GDM1 (cell line): ENCODE measurements at places on chromosomes 11 and 22.

- no peak for DNase-seq
These were observed 20.7 kb upstream of the INCENP start for GRCh38 chr11:62103141-62103540.

GRCh38 chr11:27296497-27296896 lies 66.5 kb downstream of the CCDC34 start:
- DNase-seq = no peak

- DNase-seq = no peak
These were observed 29.0 kb upstream of the API5 start for GRCh38 chr11:43282607-43283440.

DNA sequence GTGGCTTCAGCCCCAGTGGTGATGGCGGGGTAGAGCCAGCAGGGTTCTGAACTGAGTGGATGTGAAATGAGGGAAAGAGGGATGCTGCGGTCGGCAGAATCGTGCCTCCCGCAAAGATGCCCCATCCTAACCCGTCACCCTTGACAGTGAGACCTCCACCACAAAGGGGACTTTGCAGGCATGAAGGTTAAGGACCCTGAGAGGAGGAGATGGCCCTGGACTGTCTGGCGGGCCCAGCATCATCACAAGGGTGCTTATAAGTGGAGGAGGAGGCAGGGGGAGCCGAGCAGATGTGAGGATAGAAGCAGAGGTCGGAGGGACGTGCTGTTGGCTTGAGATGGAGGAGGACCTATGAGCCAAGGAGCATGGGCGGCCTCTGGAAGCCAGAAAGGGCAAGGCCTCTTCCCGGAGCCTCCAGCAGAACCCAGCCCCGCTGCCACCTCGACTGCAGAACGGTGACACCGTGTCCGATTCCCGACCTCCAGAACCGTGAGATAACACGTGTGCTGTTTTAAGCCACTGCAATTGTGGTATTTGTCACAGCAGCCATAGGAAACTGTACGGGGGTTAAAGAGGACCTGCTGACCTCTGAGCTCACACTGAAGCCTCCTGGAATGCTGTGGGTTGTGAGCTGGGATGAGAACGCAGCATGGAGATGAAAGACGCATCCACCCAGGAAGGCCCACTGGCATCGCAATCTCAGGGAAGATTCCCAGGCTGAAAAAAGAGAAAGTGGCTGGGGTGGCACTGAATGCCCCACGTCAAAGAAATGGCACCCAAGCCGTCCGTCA lies 10.9 kb downstream of the LINC01488 start:
- no peak for DNase-seq

DNA sequence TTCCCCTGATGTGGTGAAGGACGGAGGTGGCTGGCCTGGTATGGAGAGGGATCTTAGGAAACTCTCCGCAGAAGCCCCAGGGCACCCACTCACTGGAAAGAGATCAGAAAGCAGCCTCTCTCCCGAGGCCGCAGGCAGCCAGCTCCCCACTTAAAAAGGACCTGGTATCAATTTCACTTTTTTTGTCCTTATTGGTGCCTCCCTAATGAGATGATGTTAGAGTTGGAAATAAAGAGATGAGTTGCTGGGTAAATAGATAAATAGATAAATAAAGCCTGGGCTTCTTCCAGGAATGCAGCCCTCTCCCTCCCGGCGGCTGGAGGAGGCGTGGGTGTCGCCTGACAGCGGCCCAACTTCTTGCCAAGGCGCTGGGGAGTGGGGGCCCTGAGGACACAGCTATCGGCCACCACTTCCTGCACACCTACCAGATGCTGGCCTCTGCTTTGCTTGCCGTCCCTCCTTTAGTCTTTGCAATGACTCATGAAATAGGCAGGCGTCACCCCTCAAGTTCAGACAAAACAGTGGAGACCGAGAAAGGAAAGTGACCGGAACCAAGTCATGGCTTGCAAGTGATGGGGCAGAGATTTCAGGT lies 42.9 kb downstream of the LINC01488 start:
- DNase-seq = no peak

GRCh38 chr11:16895306-16895705 lies 118.9 kb downstream of the PLEKHA7 start:
- no peak for DNase-seq

- no peak for DNase-seq
These were observed 12.4 kb upstream of the PLEKHA7 start for GRCh38 chr11:17026487-17027082.

GRCh38 chr11:46120346-46121300 lies 631 bp downstream of the PHF21A start:
- peak; percentile 49 for DNase-seq

- DNase-seq = no peak
These were observed 76.1 kb downstream of the MED15 start for GRCh38 chr22:20583471-20583922.

DNA sequence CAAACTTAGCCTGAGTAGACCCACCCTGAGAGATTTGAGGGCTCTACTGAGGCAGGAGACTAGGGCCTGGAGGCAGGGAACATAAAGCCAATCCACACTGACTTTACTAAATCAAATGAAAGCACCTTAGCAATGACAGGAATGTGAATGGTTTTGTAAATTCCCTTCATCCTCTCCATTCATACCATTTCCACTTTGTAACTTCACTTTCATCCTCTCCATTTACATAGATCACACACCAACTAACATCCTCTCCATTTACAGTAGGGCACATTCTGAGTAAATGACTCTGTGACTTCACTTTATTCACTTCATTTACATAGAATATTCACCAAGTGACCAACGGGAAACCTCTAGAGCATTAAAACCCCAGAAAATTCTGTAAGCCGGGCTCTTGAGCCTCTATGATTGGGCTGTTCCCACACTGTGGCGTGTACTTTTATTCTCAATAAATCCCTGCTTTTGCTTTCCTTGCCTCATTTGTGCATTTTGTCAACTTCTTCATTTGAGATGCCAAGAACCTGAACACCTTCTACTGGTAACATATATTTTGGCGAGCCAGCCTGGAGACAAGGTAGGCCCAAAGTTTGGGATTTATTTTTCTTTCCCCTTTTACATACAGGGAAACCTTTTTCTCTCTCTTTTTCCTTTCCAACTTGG lies 82.9 kb downstream of the PIWIL4 start:
- DNase-seq = no peak

GRCh38 chr11:117949062-117949461 lies 19.9 kb upstream of the TMPRSS13 start:
- DNase-seq = no peak

DNA sequence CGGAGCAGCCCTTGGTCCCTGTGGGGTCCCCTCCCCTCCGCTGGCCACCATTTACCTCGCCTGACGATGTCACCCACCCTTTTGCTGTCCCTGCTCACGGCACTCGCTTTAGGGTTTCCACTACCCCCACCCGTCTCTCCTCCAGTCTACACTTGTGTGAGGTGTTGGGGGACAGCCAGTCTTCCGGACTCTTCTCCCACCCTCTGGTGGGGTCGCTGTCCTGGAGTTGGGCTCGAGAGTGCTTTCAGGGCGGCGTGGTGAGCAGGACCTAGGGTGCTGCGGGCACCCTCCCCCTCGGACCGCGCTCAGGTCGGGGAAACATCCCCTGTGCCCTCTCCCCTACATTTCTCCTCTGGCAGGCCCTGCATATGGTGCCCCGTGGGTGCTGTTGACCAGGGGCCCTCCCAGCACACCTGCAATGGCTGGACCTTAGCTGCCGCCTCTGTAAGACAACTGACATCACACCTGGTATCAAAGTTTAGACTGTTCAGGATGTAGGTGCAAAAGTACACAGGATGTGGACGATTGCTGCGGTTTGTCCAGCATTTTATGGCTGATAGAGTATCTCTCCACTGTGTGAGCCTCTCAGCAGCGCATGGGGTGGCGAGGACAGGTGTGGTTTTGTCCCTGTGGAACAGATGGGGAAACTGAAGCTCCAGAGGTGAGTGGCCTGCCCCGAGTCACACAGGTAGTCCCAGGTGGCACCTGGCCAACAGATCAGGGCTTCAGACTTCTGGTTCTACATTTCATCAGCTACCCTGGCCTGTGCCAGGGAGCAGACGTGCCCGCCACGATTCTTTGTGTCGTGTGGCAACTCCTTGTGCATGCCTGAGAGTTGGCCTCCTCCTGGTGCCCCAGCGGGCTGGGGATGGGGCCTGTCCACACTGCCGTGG lies 1.2 kb downstream of the GRK2 start:
- no peak for DNase-seq

GRCh38 chr22:39558254-39558727 lies 12.3 kb upstream of the CACNA1I start:
- no peak for DNase-seq

- DNase-seq = no peak
These were observed 11.7 kb downstream of the LRP4 start for GRCh38 chr11:46906609-46907041.

DNA sequence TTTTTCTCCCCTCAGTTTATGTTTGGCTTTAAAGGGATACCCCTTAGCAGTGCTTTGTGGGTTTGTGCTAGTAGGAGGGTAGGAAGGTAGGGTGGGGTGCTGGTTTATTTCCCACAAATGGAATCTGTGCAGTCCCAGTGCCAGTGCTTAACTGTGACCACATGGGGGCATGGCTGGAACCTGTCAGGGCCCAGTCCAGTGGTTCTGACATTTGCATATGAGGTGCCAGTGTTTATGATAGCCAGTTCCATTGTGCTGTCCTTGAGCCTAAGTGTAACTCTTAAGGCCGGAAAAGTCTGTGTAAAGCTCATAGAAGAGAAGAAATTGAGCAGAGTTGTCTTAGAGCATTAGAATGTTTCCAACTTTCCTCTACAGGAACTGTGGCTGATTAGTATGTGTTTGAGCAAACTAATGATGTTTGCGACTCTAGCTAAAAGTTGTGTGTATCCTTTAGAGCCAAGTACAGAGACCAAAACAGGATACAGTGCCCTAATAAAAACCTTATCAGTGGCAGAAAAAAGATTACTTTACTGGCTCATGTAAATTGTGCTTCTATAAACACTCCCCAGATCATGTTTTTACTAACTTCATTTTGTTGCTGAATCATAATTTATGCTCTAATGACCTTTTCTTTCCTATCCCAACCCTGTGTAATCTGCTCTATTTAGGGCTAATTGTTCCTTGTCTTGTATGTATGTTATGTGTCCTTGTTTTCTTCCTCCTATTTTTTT lies 38.1 kb downstream of the DIXDC1 start:
- DNase-seq = no peak

- DNase-seq = no peak
These were observed 5.7 kb upstream of the FLI1 start for GRCh38 chr11:128688031-128688713.

DNA sequence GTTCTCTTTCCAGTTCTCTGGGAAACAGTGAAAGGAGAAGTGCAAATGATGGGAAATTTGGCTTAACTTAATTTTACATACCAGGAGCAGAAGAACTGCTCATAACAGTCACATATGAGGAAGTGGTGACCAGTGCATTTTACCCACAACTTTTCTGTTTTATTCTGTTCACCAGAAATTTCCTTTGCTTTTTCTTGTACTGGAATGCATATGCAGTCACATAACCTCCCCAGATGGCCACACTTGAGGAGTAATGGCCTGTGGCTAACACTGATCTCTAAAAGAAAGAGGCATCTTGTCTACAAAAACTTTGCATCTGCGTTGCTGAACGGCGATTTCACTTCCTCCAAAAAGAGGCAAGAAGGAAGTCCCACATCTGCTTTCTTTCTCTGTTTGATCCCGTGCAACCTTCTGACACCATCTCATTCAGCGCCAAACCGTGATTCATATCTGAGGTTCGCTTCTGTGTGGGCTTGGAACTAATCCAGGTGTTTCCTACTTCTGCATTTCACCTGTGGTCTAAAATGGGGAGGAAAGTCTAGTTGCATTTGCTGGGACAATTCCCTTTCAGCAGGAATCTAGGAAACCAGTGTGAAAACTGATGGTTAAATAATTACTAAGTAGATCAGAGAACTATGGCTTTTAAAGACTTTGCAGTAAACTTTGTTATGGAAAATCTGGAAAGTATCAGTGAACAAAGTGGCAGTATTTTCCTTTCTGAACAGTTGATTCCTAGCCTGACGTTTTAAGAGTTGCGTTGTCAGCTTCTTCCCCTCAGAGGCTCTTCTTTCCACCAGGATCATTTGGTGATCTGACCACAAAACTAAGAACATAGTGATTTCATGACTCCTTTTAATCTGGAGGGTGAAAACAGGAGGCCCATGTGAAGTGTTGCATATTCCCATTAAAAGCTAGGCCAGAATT lies 4.2 kb upstream of the MPEG1 start:
- peak; percentile 53 for DNase-seq

- DNase-seq = no peak
These were observed 11.8 kb downstream of the DGCR8 start for GRCh38 chr22:20091690-20092476.

DNA sequence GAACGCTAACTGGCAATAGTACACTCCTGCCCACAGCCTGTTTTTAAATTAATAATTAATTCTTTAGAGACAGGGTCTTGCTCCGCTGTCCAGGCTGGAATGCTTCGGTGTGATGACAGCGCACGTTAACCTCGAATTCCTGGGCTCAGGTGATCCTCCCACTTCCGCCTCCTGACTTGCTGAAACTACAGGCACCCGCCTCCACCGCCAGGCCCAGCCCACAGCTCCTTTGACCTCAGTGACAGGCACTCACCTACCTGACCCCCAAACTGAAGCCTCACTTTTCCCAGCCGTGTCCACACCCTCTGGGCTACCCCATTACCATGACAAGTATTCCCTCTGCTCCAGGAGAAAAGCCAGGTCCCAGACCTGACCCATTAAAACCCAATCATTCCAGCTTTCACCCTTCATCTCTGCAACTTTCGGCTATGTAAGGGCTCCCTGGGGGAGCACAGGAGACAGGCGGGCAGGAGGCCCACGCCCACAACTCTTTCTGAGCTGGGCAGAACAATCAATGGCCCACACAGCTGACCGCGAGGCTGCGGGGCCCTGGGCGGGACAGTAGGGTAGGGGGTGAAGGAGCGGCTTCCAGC lies 730 bp downstream of the LMNTD2 start:
- DNase-seq = no peak

DNA sequence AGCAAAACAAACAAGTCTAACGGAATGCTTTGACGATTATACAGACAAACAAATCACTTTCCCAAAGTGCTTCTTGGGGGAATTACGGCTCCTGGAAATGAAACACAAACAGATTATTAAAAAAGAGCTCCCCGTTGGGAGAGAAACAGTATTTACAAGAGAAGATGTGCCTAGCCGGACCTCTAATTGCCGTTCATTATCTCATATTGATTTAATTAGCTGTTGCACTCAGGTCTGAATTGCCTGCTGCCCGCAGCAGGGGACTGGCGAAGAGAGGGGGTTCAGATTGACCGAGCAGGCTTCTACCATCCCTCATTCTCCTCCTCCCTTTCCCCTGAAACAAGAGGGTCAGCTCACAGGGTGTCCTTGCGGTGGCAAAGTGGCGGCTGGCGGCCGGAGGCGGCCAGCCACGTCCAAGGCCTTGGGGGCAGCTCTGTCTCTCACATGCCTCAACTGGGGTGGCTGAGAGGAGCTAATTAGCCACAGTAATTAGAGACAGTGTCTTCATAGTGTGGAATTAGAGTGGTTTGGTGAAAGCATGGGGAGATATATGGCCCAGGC lies 295.1 kb downstream of the MIAT start:
- no peak for DNase-seq
